ENCODE measurements at places on chromosomes 2 and 18.

- peak; percentile 15 for DNase-seq
Measured at GRCh38 chr2:178213991-178214390, 19.7 kb downstream of the OSBPL6 start.

GRCh38 chr2:80281049-80281448, 23.5 kb downstream of the LRRTM1 start:
- DNase-seq = no peak

- DNase-seq = no peak
Measured at GRCh38 chr2:67660871-67661270, 263.7 kb downstream of the ETAA1 start.

DNA sequence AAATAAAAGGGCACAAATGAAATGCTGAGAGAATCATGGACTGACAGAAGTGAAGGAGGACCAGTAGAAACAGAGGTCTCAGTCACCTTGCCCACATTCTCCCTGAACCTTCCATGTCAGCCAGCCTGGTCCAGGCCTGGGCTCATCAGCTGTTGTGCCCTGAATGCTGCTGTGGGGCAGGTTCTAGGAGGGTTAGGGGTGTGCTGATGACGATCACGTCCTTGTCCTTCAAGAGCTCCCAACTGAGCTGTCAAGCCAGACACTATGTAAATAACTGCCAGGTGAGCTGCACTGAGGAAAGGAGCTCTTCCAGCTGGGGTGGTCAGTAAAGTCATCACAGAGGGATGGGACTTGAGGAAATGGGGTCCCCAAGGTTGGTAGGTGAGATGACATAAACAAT, 156.5 kb downstream of the SMAD2 start:
- no peak for DNase-seq

DNA sequence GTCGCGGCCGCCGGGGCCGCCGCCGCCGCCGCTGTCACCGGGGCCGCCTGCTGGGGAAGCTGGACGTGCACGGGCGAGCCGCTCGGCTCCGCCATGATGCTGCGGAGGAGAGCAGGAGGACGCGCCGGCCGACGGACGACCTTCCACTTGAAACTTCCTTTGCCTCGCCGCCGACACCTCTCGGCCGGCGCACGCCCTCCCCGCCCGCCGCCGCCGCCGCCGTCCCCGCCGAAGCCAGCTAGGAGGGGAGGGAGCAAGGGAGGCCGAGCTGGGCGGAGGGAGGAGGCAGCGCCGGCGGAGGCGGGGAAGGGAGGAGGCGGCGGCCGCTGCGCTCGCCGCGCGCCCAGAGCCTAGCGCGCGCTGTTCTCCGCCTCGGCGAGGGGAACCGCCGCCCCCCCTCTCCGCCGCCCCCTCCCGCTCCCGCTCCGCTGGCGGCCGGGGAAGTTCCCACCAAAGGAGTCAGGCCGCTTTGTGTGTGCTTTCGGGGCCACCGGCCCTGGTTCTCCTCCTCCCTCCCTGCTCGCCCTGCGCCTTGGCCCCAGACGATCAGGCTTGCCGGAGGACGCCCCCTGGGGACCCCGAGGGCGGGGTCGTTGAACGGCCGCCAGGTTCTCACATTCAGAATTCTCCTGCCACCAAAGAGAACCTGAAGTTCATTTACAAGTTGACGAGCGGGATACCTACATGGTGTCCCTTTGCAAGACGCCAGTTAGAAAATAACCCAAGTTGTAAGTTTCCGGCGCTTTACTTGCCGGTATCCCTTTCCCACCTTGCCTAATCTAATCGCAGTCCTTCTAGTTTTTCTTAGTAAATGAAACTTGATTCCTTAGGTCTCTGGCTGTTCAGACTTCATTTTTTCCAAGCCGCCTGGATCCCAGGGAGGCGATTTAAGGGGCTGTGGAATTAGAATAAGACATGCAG, at the start of gene STK39:
TSS of gene STK39 (minus strand) at position 255 of the 921 bp plus-strand sequence. CDS start at position 95, 160 bp downstream.
- DNase-seq = peak; percentile 31

DNA sequence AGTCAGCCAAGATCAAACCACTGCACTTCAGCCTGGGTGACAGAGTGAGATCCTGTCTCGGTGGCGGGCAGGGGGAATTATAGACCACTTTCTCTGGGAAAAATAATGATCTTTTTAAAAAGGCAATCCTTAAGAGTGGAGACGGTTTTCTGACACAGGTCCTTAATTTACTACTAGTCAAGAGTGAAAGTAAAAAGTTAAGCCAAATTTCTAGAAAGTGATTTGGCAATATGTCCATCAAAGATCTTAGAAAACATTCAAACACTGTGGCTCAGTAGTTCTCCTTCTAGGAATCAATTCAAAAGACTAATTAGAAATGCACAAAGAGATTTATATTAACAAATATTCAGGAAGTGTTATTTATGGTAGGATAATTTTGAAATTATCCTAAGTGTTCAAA, 148.5 kb upstream of the DNMT3A start:
- DNase-seq = peak; percentile 13

- DNase-seq = no peak
Measured at GRCh38 chr18:13520306-13520705, 206.1 kb downstream of the FAM210A start.

DNA sequence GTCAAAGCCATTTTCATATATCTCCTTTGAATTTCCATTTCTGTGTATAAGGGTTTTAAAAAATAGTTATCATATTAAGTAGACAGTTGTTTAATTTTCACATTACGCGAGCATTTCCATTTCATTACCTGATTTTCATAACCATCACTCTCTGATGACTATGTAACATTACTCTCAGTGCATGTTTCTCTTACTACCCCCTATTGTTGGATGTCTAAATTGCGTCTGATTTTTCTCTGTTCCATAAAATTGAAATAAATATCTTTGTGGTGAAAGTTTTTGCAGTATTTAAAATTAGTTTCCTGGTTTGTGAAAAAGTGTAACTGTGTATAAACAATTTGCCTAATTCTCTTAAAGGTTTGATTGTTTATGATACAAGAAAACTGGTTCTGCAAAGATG, 123.8 kb downstream of the MYO1B start:
- peak; percentile 12 for DNase-seq

DNA sequence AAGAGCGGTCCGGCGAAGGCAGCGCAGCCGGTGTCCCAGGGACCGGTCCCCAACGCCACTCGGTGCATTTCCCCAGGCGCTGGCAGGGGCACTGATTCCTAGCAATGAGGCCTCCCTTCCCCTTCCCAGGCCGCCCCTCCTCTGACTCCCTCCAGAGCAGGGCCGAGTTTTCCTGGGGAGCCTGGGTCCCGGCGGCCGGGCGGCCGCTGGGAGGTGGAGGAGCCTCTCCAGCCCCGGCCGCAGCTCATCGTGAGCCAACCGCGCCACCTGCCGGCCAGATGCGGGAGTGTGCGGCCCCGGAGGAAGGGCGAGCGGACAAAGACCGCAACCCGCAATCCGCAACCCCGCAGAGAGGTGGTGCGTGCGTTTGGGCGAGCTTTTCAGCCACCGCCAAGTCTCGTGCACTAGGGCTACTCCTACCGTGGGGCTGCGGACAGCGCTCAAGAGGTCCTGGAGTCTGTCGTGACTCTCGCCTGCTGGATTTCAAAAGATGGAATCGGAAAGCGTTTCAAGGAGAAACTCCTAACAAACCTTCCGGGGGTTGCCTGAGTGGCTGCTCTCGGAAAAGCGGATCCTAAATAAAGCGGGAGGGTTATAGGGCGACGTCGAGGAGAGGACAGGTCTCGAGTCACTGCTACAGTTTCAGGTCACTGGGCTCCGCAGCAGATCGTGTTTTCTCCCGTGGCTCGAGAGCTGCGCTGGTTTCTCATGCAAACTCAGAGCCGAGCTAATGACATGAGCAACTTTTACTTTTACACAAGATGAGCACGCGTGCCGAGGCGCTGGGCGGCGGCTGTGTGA, 1.5 kb upstream of the EPHA4 start:
- peak; percentile 27 for DNase-seq

GRCh38 chr18:63074981-63075404, 244.6 kb downstream of the BCL2 start:
- DNase-seq = peak; percentile 77

GRCh38 chr18:2559249-2559648, 12.1 kb downstream of the METTL4 start:
- DNase-seq = no peak

DNA sequence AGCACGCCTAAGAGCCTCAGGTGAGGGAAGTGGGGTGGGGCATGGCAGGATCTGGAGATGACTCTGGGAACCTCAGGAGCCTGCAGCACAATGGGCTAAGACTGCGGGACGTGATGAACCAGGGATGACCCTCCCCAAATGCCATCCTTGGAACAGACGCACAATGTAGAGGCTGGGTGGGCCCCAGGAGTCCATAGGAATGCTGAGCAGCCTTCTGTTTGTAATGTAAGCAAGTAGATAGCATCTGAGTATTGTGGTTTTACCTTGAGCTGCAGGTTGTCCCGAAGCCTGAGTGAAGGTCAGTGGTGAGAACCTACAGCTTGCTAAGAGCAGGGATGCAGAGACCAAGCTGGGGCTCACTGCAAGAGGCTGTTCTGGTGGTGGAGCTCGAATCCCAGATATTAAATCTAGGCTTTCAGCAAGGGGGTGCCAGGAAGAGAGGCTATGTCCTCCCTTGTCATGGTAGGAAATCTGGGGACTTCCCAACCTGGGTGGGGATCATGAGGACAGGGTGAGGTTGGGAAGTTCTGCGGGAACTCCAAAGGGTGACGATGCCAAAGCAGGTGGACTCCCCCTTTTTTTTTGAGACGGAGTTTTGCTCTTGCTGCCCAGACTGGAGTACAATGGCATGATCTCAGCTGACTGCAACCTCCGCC, 5.8 kb downstream of the SCTR start:
- no peak for DNase-seq

- DNase-seq = no peak
Measured at GRCh38 chr2:194264586-194264985, 1392.4 kb upstream of the SLC39A10 start.

GRCh38 chr2:207238831-207239701, 73.3 kb upstream of the KLF7 start:
- peak; percentile 97 for DNase-seq

- DNase-seq = peak; percentile 58
Measured at GRCh38 chr18:23648940-23649607, 13.6 kb downstream of the ANKRD29 start.

GRCh38 chr18:6557770-6558248, 143.1 kb upstream of the L3MBTL4 start:
- no peak for DNase-seq

- peak; percentile 33 for DNase-seq
Measured at GRCh38 chr18:13623348-13623747, 103.0 kb downstream of the FAM210A start.

- no peak for DNase-seq
Measured at GRCh38 chr18:58578835-58579560, 49.9 kb downstream of the ALPK2 start.

DNA sequence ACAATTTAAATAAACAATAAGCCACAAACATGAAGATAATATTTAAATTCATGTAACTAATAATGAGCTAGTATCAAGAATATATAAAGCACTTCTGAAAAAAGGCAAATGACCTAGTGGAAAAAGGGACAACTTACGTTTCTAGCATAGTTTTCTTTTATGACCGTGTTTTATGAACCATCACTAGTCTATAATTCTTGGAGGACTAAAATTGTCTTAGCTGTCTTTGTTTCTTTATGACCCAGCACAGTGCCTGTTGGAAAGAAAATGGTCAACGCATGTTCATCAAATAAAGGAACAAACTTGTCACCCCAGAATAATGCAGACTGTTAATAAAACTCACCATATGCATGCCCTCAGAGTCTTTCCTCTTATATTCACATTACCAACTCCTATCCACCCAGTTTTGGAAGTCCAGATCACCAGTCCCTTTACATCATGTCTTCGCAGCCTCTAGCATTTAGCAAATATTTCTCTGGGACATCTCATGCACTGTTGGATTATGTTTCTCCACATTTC, 57.4 kb upstream of the GRB14 start:
- DNase-seq = no peak

DNA sequence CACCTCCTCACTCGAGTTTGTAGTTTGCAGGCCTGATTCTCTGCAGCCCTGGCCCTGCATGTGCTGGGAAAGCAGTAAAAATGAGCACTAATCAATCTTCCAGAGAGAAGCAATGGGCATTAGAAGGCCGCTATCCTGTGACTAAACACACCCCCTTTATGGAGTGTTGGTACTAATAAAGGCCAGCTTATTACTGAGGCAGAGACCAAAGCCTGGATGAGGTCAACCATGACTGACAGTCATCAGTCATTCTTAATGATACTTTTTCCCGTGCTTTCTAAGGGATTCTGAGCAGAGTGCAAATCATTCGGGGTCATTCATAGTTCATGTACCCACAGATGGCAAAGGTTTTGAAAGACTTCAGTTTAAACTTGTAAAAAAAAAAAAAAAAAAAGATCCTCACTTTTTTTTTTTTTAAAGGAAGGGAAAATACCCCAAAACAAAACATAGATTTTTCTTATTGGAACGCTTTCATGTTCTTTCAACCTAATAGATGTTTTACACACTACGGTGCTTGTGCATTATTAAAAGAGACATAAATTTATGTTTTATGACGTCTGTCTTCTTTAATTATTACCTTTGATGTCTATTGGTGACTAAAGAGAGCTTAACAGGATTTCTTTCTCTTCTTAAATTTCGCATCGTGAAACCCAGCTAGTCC, 13.2 kb downstream of the TSHZ1 start:
- peak; percentile 61 for DNase-seq

DNA sequence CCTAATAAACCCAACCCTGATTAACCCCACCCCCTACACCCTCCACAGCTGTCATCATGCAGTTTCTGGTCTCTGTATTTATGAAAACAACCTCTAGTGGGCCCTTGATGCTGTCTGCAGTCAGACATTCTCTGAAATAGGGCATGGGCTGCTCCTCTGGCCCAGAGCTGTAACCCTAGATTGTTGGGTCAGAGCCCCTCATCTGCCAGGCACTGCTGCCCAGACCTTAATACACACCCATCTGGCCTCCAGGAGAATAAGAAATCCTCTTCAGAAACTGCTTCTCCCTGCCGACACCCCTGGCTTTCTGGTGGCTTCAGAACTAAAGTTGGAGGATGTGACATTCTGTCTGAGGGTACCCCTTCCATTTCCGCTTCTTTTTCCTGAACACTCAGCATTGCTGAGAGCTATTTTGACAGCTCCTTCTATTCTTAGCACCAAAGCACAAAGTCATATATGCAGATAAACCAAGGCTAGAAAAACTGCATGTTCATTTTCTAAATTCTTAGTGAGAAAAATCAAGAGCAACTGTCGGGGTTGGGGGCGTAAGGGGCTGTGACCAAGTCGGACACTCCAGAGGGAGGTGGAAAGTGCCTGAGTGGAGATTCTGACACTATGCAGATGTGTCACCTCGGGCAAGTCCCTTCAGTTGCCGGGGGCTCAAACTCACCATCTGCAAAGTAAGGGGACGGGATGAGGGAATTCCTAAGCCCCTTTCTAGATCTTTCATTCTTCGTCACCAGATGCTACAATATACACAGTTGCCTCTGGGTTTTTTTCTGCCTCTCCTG, 28.7 kb downstream of the SRSF7 start:
- DNase-seq = peak; percentile 45

- peak; percentile 42 for DNase-seq
Measured at GRCh38 chr2:28178946-28179345, 213.7 kb upstream of the FOSL2 start.

- no peak for DNase-seq
Measured at GRCh38 chr2:164567335-164567989, 53.8 kb downstream of the GRB14 start.

GRCh38 chr2:236627193-236627592, 57.6 kb downstream of the ACKR3 start:
- DNase-seq = no peak
